ENCODE measurements at places on chromosomes 13 and 19.
A peak's percentile ranks its signal among the peaks of the same experiment; 100 is the strongest.

DNA sequence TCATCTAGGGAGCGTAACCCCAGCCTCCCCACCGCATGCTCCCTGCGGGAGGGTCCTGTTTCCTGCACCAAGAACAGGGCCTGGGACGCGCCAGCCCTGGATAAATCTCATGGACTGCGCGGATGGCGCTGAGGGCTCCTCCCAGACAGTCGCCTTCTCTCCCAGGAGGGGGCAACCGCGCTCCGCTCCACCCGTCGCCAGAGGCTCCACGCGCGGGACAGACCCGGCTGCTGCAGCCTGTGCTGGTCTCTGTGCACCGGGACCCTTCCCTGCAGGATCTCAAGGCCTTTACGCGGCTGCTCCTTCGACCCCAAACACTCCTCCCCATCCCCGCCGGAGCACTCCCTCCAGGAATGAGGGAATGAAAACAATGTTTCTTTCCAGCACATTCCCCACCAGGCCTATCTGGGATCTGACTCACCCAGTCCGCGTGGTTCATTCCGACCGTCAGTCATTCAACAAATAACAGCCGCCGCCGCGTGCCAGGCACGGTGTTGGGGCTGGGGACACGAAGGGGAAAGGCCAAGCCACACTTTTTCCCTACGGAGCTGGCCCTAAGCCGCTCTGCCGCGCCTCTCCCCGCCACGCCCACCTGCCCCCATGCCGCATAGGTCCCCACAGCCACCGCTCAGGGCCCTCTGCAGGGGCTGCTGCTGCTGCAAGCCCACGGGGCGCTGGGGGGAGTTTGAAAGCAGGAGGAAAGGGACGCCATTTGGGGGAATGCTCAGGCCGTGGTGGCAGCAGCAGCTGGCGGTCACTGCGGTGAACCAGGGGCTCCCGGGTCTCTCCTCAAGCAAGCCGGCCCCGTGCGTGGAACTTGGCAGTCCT is 6.0 kb downstream of the PNMA8B start:
- no peak for DNase-seq

DNA sequence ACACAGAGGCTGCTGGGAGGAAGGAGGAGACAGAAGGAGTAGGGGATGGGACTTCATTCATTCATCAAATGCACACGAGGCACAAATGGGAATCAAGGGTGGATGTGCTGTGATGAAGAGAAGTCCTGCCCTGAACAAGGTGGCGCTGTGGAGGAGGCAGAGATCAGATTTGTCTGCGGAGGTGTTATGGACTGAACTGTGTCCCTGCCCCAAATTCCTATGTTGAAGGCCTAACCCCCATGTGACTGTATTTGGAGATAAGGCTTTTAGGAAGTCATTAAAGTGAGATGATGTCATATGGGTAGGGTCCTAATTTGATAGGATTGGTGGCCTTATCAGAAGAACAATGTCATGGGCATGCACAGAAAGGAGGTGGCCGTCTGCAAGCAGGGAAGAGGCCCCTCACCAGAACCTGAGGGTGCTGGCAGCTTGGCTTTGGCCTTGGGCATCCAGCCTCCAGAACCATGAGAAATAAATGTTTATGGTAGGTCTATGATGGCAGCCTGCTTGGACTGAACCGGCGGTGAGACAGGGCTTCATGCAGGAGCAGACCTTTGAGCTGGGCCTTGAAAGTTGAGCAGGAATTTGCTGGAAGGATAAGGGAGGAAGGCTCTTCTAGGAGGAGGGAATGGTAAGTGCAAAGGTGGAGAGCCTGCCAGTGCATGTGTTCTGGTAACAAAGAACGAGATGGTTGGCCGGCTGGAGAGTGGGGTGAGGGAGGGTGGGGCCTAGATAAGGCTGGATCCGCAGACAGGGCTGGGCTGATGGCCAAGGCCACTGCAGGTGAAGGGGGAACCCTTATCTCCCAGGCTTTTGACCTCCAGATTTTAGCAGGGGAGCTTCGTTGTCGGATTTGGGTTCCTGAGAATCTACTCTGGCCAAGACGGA is 2.7 kb upstream of the CEBPA start:
- DNase-seq = no peak

GRCh38 chr19:18999016-18999758 is 34.1 kb downstream of the SUGP2 start:
- DNase-seq = no peak

- no peak for DNase-seq
Measured at GRCh38 chr13:103965506-103966243, 899.5 kb upstream of the SLC10A2 start.

- no peak for DNase-seq
Measured at GRCh38 chr13:112244061-112244460, 132.1 kb upstream of the SPACA7 start.

GRCh38 chr13:74104661-74105275 is 29.4 kb downstream of the KLF12 start:
- no peak for DNase-seq

DNA sequence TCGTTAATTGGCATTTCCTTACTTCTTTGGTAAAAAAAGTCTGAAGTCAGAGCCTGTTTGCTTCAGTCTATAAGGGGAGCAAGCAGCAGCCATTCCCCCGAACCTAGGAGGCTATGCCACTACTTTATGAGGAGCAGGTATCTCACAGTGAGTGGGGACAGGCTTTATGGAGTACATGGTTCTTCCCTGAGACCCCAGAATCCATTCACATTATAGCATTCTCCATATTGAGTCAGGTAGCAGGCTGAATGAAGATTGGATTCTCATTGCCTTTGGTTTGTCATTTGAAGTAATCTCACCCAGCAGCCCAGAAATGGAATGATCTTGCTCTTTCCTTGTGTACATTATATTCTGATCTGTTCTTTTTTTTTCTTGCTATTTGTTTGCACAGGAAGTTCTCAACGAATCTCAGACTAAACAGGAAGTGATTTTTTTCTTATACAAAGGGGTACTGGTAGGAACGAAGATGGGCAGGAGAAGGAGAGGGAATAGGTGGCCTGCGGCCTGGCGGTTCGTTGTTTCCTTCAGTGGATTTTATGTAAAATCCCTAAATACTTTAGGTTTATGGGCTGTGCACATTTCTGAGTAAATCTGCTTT is 74.4 kb downstream of the ARHGAP35 start:
- no peak for DNase-seq

DNA sequence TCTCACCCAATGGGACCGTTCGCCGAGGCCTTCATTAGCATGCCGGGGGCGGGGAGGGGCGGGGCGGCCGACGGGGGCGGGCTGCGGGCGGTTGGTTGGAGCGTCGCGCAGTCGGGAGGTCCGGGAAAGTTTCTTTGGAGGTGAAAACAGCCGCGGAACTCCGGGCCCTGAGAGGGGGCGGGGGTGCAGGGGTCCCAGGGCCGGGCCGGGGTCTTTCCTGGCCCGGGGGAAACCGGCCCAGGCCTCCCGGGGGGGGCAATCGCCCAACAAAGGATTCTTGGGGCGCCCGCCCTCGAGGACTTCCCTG is at the start of gene HMG20B:
HMG20B (plus strand) TSS at position 90 of the 307 bp plus-strand sequence. CDS start 366 bp downstream, outside the sequence.
- no peak for DNase-seq

DNA sequence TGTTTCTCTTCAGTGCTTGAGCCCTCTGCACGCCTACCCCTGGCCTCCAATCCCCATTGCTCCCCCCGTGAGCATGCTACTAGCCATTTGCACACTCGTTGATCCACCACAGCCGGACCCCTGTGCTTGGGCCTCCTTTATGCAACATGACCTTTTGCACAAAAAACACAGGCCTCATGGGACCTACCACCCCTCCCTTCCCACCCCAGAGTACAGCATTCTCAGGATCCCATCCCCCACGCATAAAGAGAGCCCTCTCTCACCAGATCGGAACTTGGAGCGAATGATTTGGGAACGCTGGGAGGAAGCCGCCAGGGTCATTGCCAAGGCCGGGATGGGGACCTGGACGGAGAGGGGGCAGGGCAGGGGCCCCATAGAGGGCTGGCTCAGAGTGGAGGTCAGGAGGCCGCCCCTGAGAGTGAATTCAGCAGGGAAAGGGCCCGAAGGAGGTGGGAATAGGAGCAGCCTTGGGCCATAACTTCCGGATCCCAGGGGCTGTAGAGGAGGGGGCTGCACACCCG is 754 bp downstream of the MAMSTR start:
- no peak for DNase-seq

DNA sequence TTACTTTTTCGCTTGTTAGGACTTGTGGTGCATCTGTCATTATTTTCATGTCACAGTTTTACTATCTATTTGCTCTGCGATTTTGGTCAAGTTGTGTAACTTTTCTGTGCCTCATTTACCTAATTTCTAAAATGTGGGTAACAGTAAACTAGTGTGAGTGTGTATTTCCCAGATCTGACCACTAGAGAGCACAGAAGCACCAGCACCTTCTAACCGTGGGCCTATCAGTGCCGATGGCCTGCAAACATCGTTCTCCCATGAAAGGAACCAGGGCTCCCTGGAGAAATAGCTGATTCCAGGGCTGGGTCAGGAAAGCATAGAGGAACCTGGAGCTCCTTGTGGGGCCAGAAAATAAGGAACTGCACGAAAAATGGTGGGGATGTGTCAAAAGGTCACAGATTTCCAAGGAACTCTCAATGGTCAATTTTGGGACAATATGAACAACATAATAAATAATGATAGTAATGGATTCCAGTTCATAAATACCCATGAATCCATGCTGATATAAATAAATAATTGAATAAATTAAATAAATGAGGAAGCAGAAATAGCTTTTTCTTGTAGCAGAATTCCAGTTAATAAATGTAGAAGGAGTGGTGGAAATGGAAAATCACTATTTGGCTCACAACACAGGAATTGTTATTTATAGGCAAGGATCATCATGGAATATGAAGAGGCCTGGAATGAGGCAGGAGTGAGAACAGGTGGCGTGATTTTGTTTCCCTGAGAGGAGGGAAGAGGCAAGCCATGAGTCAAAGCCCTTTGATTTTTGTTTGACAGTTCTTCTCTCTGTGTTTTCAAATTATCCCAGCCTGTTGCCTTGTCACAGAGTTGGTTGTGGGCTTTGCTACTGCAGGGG is 31.1 kb downstream of the CEACAM8 start:
- DNase-seq = no peak

- DNase-seq = no peak
Measured at GRCh38 chr13:65834897-65835296, 1395.2 kb downstream of the PCDH9 start.

- no peak for DNase-seq
Measured at GRCh38 chr13:105463011-105463501, 1072.4 kb downstream of the EFNB2 start.

DNA sequence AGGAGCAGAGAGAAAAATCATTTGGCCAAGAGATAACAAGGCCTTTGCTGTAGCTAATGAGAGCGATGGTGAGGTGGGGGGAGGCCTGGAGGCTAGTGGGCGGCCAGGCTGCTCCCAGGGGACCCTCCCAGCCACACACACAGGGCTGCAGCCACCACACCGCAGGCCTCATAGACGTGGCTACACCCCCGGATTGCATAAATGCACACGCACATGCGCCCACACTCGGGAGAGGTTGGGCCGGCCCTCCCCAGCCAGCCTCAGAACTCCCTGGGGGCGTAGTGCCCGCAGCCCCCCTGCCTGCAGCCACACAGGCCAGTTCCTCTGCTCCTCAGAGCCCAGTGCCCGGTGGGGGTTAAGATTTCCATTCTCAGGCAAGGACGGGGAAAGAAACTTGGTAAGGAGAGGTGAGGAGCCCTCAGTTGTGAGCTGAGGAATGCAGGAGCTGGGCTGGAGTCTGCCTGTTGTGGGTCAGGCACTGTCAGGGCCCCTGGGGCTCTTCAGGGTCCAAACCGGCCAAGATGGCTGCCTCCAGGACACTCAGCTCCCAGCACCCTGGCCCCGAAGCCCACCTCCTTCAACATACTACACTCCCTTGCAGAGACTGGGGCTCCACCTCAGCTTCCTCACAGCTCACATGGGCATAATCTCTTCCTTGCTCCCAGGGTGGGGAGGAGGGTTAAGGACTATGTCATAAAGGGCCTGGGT is 8.0 kb downstream of the PTH2 start:
- DNase-seq = no peak

DNA sequence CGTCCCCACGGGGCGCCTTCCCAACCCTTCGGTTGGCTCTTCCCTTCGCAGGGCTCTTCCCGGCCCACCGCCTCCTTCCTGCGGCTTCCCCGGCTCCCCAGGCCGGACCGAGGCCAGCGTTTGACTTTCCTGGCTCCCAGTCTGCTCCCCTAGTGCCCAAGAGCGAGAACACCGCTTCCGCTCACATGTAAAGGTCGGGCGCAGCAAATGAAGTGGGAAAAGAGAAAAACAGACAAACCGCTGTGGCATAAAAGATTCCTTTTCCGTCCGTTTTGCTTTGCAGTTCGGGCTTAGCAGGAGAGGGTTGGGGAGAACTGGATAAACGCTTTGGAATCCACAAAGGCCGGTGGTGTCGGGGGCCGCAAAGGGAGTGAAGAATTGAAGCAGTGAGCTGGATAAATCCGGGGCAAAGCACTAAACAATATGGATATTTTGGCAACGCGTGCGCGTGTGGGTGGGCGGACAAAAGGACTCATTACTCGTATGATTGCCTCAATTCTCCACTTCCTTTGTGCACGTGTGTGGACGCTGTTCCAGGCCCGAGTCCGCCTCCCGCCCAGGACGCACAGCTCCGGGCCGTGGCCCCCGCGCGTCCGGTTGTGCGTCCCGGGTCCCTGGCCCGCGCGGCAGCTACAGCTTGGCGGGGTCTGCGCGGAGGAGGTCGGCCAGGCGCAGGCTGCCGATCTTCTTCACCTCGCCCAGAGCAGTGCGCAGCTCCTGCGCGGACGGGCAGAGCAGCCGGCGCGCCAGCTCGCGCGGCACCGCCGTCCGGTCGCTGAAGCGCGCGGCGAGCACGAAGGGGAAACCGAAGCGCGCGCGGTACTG is 8.6 kb upstream of the CDX2 start:
- no peak for DNase-seq

DNA sequence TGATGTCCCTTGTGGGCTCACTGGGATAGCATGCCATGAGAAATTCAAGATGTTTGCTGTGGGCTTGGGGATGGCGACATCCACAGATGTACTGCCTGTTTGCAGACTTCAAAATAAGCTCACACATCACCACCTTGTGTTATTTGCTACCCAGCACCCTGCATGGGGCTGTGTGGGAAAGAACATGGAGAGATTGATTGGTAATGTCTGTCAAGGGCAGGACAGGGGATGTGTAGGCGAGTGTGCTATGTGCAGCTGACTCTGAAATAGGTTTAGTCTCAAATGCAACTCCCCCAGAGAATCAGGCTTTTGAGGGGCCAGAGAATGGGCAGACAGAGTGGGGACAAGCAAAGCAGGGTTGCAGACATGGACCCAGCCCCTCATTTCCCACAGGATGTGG is 24.7 kb downstream of the PNPLA6 start:
- no peak for DNase-seq

DNA sequence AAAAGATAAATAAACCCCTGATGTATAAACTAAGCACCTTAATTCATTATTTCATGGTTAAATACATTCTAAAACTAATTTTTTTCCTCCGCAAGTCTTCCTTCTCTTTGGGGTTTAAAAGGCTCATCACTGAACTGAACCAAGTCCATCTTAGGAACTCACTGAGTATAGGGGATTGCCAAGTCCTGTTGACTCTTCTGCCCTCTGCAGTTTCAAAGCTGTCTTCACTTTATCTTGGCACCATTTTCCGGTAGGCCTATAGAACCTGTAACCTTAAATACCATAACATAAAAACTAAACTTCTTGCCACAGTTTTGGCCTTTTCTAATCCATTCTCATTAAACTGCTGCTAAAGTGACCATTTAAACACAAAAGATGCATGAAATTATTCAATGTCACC is 66.5 kb upstream of the USPL1 start:
- peak; percentile 53 for DNase-seq

Measured in hematopoietic multipotent progenitor cell treated with erythropoietin and hydrocortisone succinate and interleukin-3 and kit ligand, for 15 days (in vitro differentiated cells).